ENCODE measurements at places on chromosomes 11 and 22.

- no peak for DNase-seq
These were observed 4.2 kb downstream of the ZP1 start for GRCh38 chr11:60871378-60872061.

GRCh38 chr11:3671334-3672254 is at the start of gene CHRNA10:
CHRNA10 (minus strand) TSS chr11:3671384; CDS start chr11:3671312, 72 bp downstream.
- DNase-seq: no peak

GRCh38 chr11:73454987-73455386 is 78.8 kb downstream of the RELT start:
- DNase-seq: no peak

- DNase-seq: no peak
These were observed 177.3 kb downstream of the DBX1 start for GRCh38 chr11:19982774-19983495.

DNA sequence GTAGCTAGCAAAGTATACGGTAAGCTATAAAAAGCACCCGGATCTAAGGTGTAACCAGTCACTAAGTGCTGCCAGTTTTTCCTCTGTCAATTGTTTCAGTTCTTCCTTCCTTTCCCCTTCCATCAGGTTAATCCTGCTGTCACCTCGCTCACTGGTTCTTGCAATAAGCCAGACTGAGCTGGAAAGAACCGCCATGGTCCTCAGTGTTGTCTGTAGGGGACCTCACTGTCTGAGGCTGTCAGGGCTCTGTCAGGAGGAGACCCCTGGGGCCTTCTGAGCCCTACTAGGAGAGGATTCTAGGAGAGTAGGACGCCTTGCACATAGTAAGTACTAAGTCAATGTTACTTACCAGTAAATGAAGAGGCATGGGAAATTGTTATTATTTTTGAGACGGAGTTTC is 1.4 kb upstream of the TBC1D22A start:
- DNase-seq: no peak

DNA sequence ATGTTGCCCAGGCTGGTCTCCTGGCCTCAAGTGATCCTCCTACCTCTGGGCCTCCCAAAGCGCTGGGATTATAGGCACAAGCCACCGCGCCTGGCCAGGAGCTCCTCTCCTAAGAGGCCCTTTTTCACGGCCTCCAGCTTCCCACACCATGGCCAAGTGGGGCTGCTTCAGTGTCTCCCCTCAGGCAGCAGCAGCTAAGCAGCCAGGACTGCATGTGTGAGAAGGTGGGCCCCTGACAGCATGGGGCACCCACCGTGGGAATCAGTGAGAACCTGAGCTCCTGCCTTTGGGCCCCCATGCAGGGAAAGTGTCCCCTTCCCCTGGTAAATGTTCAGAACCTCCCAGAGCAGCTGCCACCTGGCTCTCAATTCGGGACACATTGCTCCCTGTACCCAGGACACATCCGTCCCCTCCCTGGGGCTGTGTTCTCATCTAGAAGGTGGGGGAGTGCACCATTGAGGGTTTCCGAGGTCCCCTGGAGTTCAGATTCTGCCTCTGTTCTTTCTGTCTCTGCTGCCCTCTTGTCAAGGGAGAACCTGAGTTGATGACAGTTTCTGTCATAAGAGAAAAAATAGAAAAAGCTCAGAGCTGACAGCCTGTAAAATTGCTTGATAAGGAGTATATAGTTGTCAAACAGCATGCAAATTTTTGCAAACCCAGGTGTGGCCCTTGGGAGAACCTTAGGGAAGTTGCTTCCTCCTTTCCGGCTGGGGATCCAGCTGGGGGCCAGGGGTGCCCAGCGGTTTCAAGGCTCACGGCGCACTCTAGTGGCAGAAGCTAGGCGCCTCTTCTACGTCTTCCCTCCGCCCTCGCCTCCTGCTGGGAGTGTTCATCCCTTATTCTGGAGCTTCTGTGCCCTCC is 29.7 kb downstream of the FAM83F start:
- DNase-seq: no peak

DNA sequence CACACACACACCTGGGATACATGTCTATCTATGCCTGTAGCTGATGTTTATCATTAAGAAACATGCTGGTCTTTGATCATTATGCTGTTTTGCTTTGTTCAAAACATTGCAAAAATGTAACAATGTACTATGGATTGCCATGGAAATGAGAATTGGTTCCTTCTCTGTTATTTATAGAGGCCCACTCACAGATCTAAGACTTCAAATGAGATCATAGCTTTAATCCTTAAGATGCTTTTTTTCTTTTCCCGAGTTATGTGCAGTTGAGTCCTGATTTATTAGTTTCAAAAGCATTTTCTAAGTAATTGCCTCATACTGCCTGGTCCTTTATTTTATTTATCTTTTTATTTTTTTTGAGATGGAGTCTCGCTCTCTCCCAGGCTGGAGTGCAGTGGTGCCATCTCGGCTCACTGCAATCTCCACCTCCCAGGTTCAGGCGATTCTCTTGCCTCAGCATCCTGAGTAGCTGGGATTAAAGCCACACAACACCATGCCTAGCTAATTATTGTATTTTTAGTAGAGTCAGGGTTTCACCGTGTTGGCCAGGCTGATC is 131.4 kb downstream of the LUZP2 start:
- DNase-seq: no peak

DNA sequence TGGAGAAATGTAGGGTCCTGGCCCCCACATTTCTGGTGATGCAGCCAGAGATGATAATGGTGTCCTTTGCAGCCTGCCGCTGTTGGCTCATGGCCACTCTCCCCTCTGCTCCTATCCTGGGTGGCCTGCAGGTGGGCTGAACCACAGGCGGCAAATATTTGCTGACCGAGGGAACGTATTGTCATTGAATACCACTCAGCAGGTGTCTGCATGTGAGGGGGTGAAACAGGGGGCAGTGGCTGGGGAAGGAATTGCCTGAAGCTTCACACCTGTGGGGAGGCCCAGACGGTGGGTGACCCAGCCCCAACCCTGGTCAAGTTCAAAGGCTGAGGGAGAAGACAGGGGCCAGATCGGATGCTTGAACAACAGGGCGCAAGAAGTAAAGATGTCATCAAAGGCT is 73.3 kb upstream of the WNT11 start:
- no peak for DNase-seq

DNA sequence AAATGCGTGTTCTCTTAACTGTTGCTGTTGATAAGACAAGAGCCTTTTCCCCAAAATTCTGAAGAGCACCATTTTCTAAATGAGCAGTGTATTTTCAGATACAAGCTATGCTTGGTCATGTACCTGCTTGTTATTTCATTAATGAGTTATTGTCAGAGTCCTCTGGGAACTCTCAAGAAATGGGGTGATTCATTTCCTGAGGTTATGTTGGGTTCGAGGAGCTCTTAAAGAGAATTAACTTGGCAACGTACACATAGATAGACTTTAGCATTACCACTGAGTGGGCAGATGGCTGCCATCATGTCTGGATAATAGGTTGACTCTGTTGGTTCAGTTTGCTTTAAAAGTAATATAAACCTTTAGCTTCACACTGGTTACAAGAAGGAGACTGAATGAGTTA is 87.9 kb upstream of the SORL1-AS1 start:
- DNase-seq: no peak

GRCh38 chr11:64128255-64129006 is 37.5 kb downstream of the MACROD1 start:
- no peak for DNase-seq

- DNase-seq: no peak
These were observed 1912.0 kb upstream of the RAG2 start for GRCh38 chr11:38510041-38510440.

DNA sequence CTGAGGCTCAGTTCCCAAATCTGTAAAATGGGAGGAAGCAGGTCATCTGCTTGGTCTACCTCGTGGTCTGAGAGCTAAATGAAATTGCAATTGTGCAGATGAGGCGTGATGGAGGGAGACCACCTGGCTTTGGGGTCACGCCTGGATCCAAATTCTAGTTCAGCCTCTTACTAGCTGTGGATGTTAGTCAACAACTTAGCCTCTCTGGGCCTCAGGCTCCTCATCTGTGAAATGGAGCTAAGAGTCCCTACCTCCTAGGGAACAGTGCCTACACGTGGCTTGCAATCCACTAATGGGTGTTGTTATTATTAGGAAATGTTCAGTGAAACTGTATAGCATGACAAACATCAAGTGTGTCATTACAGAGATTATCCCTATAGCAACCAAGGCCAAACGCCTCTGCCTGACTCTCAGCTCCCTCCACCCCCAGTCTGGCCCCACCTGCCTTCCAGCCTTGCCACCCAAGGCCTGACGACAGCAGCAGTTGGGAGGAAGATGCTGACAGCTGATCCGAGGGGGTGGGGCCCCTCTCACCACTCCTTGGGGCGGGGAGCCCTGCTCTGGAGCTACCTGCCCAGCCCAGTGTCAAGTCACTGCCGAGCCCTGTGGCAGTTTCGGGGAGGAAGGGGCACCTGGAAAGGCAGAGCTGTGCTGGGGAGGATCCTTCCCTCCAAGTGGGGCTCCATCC is 1.7 kb upstream of the RHOD start:
- DNase-seq: no peak

- DNase-seq: no peak
These were observed 18.1 kb upstream of the INCENP start for GRCh38 chr11:62105667-62106191.

GRCh38 chr11:117996058-117996457 is 9.9 kb downstream of the IL10RA start:
- no peak for DNase-seq

DNA sequence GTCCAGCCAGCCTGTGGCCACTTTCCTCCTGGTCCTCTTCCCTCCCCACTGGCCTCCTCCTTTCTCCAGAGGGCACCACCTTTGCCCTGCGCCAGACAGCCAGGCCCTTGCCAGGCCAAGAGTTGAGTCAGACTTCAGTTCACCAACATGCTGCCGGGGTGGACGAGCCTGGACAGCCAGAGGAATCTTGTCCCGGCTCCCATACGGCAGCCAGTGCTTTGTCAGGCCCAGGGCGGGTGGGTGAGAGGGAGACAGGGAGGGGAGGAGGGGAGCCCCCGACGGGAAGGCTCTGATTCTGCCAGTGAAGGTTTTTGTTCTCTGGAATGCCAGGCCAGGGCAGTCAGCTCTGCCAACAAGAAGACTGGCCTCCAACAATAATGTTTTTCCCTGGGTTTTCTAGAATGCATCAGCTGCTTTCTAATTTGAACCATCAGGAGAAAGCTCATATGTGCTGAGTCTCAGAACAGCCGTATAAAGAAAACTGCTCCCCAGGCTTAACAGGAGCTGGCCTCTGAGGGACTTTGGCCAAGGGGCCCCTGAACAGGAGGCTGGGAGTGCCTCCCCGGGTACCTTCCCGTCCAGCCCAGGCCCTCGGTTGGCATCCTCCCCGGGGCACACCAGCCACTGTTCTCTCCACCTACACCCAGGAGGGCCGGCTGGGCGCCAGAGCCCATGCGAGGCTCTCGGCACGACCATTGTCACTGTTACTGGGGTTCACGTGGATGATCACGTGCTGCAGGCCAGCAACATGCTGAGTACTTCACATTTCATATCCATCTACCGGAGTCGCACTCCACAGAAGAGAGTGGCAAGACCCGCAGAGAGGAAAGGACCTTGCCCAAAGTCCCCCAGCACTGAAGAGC is 28.6 kb downstream of the LIF start:
- no peak for DNase-seq

- no peak for DNase-seq
These were observed 129.2 kb downstream of the MPPED1 start for GRCh38 chr22:43541022-43541421.

DNA sequence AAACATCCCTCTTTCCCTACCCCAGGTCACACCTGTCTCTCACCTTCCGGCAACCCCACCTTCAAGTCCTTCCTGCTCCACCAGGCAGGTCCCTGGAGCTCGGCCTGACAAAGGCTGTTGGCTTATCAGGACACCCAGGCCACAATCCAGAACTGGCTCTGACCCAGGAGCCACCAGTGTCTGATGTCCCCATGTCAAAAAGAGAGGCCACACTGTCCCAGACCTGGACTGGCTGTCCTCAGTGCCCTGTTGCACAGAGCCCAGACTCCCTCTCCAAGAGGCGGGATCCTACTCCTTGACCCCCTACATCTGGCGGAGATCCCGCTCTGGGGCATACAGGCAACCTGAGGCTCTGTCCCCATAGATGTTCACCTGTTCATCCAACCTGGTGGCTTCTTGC is 116.0 kb downstream of the MN1 start:
- DNase-seq: no peak

- no peak for DNase-seq
These were observed 25.9 kb upstream of the SCARF2 start for GRCh38 chr22:20463324-20464095.

GRCh38 chr11:69439127-69439526 is 42.3 kb upstream of the LINC01488 start:
- no peak for DNase-seq
